ENCODE measurements at places on chromosomes 1 and 21.

GRCh38 chr1:226728448-226728847 lies 10.6 kb downstream of the ITPKB start:
- no peak for DNase-seq

DNA sequence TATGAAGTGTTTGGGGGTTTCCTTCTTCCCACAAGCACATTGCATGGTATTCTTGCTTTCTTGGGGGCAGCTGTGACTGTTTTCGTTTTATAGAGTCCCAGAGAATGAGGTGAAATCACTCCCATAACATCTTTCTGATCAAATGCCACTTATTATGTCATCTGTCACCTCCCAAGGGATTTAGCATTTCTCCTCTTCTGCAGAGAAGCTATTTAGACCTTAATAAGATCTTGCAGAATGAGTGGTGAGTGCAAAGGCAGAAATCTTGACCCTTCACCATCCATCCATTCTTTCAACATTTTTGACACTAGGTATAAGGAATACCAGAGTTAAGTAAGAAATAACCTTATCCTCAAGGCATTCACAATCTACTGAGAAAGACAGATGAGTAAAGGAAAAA lies 318.6 kb upstream of the POU3F1 start:
- no peak for DNase-seq

DNA sequence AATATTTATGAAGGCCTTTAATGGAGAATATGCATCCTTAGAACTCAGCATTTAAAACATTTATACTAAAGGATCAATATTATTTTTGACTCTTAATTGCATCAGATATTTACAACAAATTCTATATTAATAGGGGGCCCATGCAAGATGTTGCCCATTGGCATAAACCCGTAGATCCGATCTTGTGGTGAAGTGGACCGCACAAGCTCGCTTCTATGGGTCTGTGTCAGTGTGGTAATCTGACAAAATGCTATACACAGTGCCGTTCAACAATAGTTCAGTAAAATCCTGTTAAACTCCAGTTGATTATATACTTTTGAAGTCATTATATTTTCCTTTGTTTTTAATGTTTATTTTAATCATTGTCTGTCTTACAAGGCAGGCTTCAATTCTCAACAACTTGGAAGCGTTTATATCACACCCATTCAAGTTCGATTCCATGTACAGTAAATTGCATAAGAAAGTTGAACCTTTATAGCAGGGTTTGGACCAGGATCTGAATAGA lies 809.2 kb downstream of the USP25 start:
- no peak for DNase-seq

DNA sequence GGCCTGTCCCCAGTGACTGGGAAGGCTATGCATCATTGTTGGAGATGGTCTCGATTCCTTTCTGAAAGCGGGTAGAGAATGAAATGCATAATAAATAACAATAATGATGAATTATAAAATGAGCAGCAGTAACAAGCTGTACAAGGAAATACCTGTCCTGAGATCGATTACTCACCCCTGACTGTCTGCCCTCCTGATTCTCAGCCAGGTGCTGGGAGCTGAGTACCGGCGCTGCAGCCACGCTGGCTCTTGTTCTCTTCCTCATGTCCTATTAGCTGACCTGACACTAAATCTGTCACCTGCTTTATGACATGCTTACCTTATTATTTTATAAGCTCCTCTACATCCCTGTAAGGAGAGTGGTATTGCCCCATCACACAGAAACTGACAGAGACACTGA lies 3.4 kb downstream of the AGPAT3 start:
- no peak for DNase-seq

- no peak for DNase-seq
These were observed 46.8 kb upstream of the C1orf198 start for GRCh38 chr1:230915078-230915477.

DNA sequence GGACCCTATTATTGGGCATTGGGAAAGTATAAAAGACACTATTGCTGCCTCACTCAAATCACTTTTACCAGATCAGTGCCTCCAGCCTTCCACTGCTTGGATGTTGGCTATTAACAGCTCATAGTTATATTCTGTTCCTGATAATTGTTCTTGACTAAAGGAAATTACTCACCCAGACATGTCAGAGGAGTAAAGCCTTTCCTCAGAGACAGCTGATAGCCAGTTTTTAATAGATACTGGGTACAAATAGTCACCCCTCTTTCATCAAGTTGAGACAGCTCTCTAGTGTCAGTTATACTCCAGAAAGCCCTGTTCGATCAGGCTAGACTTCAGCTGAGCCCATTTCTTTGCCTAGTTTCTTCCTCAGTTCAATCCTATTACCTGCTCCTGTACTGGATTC lies 876.1 kb upstream of the B3GALT2 start:
- no peak for DNase-seq

GRCh38 chr1:11478571-11479374 lies at the start of gene DISP3:
Gene DISP3, plus strand, starts transcription at chr1:11479155. Its CDS starts 21,838 bp downstream, at chr1:11500993.
- peak; percentile 29 for DNase-seq

GRCh38 chr1:9181990-9182783 lies 52.4 kb upstream of the H6PD start:
- DNase-seq, result no peak

- DNase-seq, result no peak
These were observed 1125.7 kb downstream of the BRINP3 start for GRCh38 chr1:189351960-189352359.

DNA sequence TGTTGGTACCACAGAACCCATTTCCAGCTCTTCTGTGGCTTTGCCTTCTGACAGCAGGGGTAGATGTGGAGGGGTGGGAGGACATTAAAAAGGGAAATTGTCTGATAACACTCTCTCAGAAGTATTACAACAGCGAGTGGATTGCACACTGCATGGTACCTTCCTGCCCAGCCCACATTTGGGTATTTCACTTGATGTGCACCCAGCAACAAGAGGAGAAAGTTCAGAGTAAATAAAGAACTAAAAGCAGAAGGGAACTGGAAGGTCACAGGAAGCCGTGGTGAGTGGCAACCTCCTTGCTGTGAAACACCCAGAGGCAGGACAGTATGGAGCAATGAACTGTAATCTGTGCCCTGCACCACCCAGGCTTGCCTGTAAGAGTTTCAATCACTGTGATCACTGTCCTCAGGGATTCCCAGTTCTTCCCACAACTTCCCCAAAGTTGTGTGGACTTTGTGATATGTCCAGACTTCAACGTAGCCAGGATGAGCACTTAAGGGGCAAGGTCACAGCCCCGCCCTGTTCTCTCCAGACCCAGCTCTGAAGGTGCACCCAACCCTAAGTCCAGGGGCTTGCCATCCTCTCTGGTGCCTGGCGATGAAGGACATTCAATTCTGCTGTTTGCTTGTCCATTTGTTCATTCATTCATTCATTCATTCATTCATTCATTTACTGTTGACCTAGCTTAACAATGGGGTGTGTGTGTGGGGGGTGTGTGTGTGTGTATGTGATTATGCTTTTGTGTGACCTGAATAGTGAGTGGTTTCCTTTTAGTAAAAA lies 18.7 kb upstream of the F5 start:
- DNase-seq, result peak; percentile 27

DNA sequence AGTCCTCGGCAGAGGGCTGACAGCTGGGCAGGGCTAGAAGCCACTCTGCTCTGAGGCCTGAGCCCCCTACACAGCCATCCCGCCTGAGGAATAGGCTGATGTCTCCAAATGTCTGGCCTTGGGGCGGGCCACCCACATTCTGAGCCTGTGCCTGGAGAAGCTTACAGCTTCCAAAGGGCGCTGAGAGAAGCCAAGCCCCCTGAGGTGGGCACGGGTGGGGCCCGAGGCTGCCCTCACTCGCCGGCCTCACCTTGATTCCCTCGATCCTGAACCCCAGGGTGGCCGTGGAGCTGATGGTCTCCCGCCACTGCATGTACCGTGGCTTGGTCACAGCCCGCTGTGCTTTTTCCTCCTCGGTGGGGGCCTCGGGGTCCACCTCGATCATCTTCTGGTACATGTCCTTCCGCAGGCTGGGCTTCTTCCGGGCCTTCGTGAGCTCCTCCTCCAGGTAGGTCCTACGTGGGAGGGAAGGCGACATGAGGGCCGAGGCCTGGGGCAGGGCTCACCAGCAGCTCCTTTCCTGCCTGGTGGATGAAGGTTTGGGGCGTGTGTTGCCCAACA lies 93.2 kb downstream of the STUM start:
- no peak for DNase-seq

GRCh38 chr1:154344977-154345837 lies 19.9 kb downstream of the ATP8B2 start:
- DNase-seq, result peak; percentile 57

- DNase-seq, result no peak
These were observed 8.1 kb upstream of the NCF2 start for GRCh38 chr1:183598386-183598785.

DNA sequence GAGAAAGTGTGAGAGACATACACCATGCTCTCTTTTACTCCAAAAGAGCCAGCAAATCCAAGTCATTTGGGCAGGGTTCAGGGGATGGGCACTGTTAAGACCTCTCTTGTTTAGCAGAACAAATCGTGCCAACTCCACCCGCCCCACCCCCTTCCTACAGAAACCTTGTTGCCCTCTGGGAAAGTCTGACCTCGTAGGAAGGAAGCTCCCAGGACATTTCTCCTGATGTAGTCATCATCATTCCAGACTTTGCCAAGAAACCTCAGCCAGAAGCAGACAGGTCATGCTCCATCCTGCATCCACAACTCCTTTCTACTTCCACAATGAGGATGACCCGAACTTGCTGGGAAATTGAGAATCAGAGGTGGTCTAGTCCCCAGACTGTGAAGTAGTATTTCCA lies 57.7 kb downstream of the UBE2T start:
- DNase-seq, result no peak

GRCh38 chr1:177798614-177799013 lies 171.2 kb downstream of the SEC16B start:
- no peak for DNase-seq

- no peak for DNase-seq
These were observed 386.2 kb downstream of the HHIPL2 start for GRCh38 chr1:222161676-222162075.

DNA sequence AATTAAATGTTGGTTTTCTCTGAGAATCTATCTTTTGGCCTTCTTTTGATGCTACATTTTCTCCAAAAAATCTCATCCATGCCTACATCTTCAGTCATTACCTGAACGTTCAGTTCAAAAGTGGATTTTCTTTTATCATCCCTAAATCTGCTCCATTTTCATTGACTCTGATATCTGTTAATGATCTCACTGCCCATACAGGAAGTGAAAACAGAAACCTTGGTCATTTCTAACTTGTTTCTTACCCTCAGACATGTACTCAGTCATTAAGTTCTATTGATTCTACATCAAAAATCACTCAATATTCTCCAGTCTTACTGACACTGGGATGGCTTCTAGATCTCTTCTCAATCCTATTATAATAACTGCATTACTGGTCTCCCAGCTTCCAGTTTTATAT lies 22.7 kb downstream of the PRKACB start:
- DNase-seq, result no peak

DNA sequence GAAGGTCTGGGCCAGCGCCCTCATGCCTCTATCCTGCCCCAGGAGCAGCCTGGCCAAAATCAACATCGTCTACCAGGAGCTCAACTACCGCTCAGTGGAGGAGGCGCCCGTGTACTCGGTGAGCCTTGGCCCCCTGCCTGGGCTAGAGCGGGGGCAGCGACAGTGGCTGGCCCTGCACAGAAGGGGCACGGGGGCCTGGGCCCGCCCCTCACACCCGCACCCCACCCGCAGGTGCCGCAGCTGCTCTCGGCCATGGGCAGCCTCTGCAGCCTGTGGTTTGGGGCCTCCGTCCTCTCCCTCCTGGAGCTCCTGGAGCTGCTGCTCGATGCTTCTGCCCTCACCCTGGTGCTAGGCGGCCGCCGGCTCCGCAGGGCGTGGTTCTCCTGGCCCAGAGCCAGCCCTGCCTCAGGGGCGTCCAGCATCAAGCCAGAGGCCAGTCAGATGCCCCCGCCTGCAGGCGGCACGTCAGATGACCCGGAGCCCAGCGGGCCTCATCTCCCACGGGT lies 10.8 kb downstream of the SCNN1D start:
- DNase-seq, result no peak

- no peak for DNase-seq
These were observed 39.0 kb downstream of the SMYD2 start for GRCh38 chr1:214319938-214320337.

DNA sequence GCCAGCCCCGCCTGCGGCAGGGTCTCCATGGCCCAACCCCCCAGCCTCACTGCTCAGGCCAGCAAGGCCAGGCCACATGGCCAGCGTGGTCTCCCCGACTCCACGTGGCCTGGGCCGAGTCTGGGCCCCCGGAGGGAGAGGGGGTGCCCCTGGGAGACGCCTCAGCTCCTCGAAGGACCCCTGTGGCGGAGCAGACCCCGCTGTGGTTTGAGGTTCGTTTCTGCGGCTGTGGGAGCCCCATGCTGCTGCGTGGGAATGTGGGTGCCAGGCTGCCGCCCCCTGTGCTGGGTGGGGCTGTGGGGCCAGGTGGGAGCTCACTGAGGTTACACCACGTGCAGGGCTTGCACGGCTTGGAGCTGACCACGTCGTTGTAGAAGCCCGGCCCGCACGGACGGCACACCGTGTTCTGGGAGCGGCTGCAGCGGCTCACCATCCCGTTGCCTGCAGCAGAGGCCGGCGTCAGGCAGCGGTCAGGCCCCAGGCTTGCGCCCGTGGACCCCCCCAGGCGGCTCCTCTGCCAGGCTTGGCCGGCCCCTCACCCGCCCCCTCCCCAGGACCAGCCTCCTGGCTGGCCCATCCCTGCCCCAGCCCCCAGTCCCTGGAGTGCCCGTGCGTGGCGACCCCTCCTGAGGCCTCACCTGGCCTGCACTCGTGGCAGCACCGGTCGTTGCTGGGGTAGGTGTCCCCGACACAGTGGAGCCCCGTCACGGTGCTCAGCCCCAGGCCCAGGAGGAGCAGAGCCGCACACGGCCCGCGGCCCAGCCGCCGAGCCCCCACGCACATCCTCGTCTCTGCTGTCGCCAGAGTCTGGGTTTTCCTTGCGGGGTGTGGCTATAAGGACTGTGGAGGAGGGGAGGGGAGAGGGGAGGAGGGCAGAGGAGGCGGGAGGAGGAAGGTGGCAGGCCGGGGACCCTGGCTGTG lies at the start of gene TNFRSF4:
Gene TNFRSF4 (minus strand): TSS at position 809 of the 921 bp plus-strand sequence. CDS start 26 bp downstream, at position 783.
- no peak for DNase-seq

- no peak for DNase-seq
These were observed 434.0 kb upstream of the RUNX1 start for GRCh38 chr21:35482933-35483662.

- DNase-seq, result no peak
These were observed 44.4 kb downstream of the COLGALT2 start for GRCh38 chr1:183993132-183993531.

DNA sequence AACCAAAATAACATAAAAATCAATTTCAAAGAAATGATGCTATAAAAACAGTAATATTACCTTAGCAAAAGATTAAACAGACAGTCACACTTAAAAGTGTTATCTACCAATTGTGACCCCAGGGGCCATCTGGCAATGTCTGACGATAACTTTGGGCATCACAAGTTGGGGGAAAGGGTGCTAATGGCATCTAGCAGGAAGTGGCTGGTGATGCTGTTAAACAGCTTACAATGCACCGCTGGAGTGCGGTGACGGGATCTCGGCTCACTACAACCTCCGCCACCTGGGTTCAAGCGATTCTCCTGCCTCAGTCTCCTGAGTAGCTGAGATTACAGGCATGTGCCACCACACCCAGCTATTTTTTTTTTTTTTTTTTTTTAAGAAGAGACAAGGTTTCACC lies 27.6 kb downstream of the NUP133 start:
- DNase-seq, result no peak

Measured in stimulated activated CD8-positive, alpha-beta memory T cell treated with anti-CD3 and anti-CD28 coated beads, Interleukin-4, amount 100 ng/mL, for 1 hour (primary cell).